Activated T-cell treated with anti-CD3 and anti-CD28 coated beads for 1 hour (primary cell): ENCODE measurements at places on chromosomes 2 and 18.

GRCh38 chr2:219207884-219208740, 1.5 kb downstream of the ZFAND2B start:
- no peak for DNase-seq

GRCh38 chr2:121203591-121204249, 81.3 kb downstream of the TFCP2L1 start:
- DNase-seq: no peak

DNA sequence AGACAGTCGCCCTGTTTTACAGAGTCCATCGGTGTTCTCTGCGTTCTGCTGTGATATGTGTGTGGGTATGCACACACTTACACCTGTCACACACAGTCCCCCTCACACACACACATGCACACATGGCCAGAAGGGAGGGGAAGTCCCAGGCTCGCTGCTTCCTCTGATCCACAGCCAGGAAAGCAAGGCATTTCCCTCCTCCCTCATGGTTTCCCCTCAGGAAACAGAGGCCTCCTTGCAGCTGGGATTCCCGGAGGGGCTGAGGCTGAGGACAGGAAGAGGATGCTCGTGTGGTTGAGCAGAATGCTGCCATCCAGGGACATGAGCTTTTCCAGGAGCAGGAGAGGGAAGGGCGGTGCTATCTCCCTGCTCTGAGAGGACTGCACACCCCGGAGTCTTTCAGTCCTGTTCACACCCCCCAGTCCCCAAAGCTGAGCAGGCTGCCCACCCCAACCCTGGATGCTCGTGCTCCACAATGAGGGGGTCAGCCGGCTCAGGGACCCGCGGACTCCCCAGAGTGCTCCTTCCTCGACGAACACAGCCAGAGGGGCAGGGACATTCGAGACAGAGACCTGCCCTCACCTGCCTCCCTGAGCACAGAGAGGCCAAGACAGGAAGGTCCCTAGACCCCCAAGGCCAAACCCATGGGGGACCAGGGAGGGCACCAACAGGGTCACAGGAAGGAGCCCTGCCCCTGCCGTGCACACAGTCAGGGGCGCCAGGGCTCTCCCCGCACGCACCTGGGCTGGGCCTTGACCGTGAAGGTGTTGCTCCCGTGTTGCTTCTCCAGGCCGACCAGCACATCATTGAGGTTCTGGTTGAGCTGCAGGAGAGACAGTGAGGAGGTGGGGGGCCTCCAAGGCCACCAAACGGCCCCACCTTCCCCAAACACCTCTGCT, 45.3 kb downstream of the BIN1 start:
- no peak for DNase-seq

DNA sequence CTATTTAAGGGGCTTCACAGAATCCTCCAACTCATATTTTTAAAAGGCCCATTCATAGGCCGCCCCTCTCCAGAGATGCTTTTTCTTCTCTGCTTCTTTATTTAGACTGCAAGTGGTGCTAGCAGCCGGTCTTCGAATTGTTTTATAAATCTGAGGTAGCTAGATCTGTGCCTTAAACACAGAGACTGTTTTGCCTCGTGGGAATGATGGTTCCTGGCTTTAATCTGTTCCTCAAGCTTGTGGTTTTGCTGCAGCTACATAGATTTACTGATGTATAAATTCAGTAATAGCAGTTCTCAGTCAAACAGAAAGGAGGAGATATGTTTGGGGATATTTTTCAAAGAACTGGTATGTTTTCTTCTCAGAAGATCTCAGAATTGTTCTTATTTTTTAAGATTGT, 45.3 kb downstream of the TNFRSF11A start:
- no peak for DNase-seq

DNA sequence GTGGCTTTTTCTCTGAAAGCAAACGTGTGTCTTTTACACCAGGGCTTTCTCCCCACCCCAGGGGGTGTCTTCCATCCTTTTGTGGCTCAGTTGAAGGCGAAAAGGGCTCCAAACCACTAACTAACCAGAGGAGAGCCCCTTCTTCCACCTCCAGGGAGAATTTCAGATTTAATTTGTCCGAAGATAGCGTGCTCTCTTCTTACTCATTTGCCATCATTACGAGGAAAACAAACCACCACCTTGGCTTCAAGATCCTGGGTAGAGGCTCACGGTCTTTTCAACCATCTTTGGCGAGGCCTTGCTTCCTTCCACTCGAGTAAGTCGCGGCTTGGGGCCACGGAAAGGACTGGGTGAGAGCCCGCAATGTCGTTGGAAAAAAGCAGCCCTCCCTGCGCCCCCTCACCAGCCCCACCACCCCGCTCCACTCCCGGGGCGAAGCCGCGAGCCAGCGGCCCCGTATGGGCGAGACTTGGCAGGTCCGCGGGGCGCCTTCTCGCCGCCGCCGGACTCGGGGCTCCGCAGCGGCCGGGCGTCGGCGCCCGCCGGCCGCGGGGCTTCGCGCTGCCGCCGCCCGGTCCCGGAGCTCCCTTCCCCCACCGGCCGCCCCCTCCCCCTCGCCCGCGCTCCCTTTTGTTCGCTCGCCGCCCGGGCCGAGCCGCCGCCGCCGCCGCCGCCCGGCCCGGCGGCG, 1.7 kb upstream of the ZNF532 start:
- DNase-seq: no peak

GRCh38 chr2:66466433-66466832, 31.5 kb downstream of the MEIS1 start:
- no peak for DNase-seq
